ENCODE measurements at places on chromosomes 2 and 18.

DNA sequence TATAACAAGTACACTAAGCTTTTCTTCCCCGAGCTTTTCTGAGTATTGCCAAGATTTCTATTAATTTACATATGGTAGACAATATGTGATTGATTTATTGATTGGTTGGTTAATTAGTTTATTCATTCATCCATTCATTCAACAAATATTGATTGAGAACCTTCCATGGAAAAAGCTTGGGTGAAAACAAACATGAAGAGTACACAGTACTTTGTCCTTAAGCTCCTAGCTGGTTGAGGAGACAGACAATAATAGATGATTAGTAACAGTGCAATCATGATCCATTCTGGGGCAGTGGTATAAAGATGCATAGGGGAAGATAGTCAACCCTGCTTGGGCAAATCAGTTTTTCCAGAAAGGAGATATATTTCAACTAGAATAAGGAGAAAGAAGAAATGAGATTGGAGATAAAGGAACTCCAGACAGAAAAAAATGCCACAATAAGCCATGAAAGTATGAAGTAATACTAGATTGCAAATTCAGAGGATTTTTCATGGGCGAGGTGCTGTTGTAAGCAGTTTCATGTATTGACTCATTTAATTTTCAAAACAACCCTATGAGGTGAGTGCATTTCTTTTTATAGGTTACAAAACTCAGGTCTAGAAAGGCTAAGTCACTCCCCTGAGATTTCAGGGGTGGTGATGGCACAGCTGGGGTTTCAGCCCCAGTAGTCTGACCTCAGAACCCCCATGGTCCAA is 129.5 kb downstream of the RND3 start:
- no peak for DNase-seq

- DNase-seq, result no peak
Measured at GRCh38 chr2:120338015-120338414, 7.9 kb upstream of the INHBB start.

GRCh38 chr2:228352048-228352447 is 170.6 kb upstream of the SPHKAP start:
- DNase-seq, result no peak

GRCh38 chr2:22481486-22482259 is 903.3 kb upstream of the KLHL29 start:
- DNase-seq, result no peak

- DNase-seq, result no peak
Measured at GRCh38 chr2:20654535-20654813, 3.6 kb upstream of the HS1BP3 start.

- no peak for DNase-seq
Measured at GRCh38 chr2:237333748-237334147, 80.2 kb downstream of the COL6A3 start.
